ENCODE measurements at places on chromosomes 1 and 21.

DNA sequence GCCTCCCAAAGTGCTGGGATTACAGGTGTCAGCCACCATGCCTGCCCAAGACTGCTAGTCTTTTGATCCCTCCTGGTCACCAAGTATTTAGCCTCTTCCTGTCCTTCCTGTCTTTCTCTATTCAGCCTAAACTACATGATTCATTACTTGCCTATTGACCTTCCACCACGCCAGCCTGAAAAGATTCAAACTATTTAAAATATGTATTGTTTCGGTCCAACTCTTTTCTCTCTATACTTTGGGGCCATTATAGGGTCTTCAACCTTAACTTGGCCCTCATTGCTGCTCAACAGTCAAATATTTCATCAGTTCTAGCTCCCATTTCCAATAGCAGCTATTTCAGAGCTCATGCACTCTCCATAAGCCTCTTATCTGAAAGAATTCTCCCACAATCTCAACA is 153.0 kb downstream of the TNFSF18 start:
- H3K36me3 ChIP-seq = no peaks in the 10 kb centered on the region
- peaks cover 7% of the 10 kb centered on the region for H3K4me1 ChIP-seq
- H3K27ac ChIP-seq = no peak overlapping the region
- no peak for DNase-seq
- peaks cover 46% of the 10 kb centered on the region for H3K27me3 ChIP-seq
- H3K4me3 ChIP-seq = no peak overlapping the region

- no peaks in the 10 kb centered on the region for H3K36me3 ChIP-seq
- no peaks in the 10 kb centered on the region for H3K27me3 ChIP-seq
- no peak overlapping the region for H3K4me3 ChIP-seq
- DNase-seq = no peak
- no peak overlapping the region for H3K27ac ChIP-seq
Measured at GRCh38 chr1:156493742-156494141, 6.8 kb downstream of the MEF2D start.

GRCh38 chr1:192485692-192486436 is 89.7 kb upstream of the RGS1 start:
- no peaks in the 10 kb centered on the region for H3K36me3 ChIP-seq
- no peak overlapping the region for H3K4me3 ChIP-seq
- no peak overlapping the region for H3K27ac ChIP-seq
- DNase-seq = no peak
- peaks cover 25% of the 10 kb centered on the region for H3K4me1 ChIP-seq
- H3K27me3 ChIP-seq = no peaks in the 10 kb centered on the region

GRCh38 chr1:228542981-228543380 is 55.8 kb downstream of the RNF187 start:
- no peaks in the 10 kb centered on the region for H3K36me3 ChIP-seq
- peaks cover 42% of the 10 kb centered on the region for H3K27me3 ChIP-seq
- DNase-seq = no peak
- no peak overlapping the region for H3K27ac ChIP-seq

- no peaks in the 10 kb centered on the region for H3K36me3 ChIP-seq
- no peak overlapping the region for H3K27ac ChIP-seq
- no peak overlapping the region for H3K4me3 ChIP-seq
- peaks cover 2% of the 10 kb centered on the region for H3K27me3 ChIP-seq
- no peak for DNase-seq
- H3K4me1 ChIP-seq = peaks cover 17% of the 10 kb centered on the region
Measured at GRCh38 chr1:231856426-231856825, 229.8 kb downstream of the DISC1 start.

DNA sequence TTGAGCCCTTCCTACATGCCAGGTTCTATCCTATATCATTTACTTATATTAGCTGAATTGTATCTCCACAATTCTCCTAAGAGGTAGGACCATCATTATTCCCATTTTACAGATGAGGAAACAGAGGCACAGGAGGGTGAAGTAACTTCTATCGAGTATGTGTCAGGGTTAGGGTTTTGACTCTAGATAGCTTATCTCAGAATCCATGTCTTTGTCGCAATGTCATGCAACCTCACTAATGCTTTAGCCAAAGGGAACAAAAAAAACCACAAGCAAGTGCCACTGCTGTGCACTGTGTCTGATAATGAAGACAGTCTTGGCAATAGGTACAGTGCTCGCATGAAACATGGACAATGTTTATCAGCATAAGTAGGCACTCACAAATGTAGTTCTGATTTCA is 95.4 kb upstream of the CLDN14 start:
- no peaks in the 10 kb centered on the region for H3K36me3 ChIP-seq
- no peak for DNase-seq
- H3K27me3 ChIP-seq = peaks cover 22% of the 10 kb centered on the region
- H3K4me3 ChIP-seq = no peak overlapping the region
- H3K4me1 ChIP-seq = peaks cover 24% of the 10 kb centered on the region

GRCh38 chr1:218257971-218258370 is 27.1 kb upstream of the RRP15 start:
- peaks cover 49% of the 10 kb centered on the region for H3K27me3 ChIP-seq
- H3K27ac ChIP-seq = no peak overlapping the region
- peaks cover 5% of the 10 kb centered on the region for H3K4me1 ChIP-seq
- no peaks in the 10 kb centered on the region for H3K36me3 ChIP-seq
- DNase-seq = no peak

All from nephron progenitor cell (in vitro differentiated cells).